Amygdala (tissue), 56 donors: ENCODE measurements at places on chromosomes 3 and 15.

- no peak for DNase-seq
These were observed 34.9 kb downstream of the TMEM45A start for GRCh38 chr3:100527347-100527735.

DNA sequence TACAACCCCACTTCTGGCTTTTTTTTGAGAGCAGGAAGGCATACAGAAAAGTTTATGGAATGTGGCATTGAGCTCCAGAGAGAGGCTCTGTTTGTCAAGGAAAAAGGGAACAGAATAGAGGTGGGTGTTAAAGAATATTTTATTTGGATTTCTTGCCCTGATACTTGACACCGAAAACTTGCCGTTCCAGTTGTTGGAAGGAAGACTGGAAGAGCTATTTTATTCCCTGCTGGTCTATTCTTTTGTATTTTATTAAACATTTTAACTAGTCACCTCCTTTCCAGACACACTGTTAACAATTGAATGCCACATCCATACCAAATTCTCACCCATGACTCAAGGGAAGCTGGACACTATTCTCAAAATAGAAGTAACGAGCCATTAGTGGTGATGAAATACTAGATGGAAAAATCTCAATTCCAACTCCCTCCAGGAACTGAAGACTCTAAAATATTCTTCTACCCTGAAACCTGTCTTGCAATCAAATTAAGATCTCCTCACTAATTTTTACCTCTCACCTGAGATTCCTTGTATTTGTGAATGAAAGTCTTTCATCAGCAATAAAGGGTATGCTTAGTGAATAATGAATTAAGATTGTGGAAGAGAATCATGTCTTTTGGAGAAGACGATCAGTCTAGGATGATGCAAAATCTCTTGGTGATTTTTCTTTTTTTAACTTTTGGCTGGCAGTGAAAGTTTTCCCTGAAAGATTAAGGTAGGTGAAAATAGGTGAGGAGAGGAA, 28.5 kb downstream of the GREM1 start:
- DNase-seq, result no peak

GRCh38 chr3:124174476-124174875, 182.6 kb upstream of the ROPN1 start:
- no peak for DNase-seq

DNA sequence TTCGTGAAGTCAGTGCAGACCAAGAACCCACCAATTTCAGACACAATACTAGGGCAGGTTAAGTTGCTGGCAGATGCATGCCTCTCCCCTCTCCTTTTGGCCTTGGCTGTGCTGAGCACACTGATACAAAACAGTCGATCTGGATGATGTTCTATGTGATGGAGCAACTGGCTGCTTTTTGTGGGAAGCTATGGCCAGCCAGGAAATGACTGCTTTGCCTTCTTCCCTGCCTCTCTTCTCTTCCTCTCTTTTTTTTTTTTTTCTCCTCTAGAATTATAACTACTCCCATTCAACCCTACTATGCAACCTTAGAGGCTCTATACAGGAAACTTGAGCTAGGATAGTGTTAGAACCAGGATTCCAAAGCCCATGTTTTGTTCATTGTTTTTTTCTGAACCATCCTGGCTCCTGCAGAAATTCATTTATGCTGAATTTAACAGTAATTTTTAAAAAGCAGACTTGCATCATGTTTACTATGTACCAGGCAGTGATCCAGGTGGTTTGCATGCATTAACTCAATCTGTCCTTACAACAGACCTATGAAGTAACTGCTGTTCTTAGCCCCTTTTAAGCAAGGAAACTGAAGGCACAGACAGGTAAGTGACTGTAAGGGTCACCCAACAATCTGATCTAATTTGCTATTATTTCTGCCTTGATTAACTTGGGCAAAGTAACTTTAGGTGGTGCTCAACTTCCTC, 62.9 kb downstream of the PLD1 start:
- DNase-seq, result no peak

DNA sequence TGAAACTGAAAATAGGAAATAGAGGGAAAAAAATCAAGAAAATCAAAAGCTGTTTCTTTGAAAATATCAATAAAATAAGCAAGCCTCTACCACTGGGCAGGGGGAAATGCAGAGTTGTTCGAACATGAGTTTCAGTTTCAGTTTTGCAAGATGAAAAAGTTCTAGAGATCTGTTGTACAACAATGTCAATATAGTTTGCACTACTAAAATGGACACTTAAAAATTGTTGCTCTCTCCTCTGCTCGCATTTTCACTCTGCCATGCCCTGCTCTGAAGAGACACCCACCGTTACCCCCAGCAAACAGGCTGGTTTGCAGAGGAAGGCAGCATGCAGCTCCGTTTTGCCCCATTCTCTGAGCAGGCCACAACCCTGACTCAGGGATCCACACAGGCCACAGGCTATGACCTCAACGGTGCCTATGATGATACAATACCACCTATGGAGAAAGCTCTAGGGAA, 64.5 kb downstream of the ZNF148 start:
- no peak for DNase-seq

- DNase-seq, result no peak
These were observed 93.9 kb upstream of the RPL32 start for GRCh38 chr3:12935023-12935860.

- DNase-seq, result no peak
These were observed 338.9 kb upstream of the TMCO5A start for GRCh38 chr15:37595426-37595970.

GRCh38 chr3:108471426-108471825, 39.0 kb downstream of the MYH15 start:
- no peak for DNase-seq

GRCh38 chr3:148971401-148972163, 19.8 kb upstream of the GYG1 start:
- DNase-seq, result no peak

GRCh38 chr3:195119461-195120266, 151.3 kb downstream of the XXYLT1 start:
- no peak for DNase-seq

DNA sequence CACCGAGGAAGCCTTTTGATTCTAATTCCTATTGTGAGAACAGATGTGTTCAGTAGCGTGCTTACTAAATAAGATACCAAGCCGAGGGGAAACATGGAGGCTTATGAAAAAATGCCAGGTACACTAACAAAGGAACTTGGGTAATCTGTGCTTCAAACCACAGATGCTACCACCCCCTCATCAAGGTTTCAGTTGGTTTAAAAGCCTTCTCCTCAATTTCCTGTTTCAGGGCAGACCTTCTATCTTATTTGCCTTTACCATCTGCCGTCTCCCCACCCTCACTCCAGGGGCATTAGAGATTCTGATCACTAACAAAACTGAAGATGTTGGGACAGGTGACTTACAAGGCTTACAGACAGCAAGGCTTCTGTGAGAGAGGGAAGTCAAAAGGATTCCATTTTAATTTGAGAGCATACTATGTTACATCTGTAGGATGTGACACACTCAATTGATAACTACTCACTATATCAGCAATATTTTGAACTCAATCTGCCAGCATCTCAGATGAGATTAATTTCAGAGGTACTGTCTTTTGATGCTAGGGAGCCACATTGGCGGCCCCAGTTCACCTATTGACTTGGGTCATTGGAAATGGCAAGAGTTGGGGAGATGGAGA, 60.6 kb upstream of the PLCL2 start:
- DNase-seq, result no peak

- no peak for DNase-seq
These were observed 107.1 kb downstream of the MECOM start for GRCh38 chr3:169556349-169556870.

DNA sequence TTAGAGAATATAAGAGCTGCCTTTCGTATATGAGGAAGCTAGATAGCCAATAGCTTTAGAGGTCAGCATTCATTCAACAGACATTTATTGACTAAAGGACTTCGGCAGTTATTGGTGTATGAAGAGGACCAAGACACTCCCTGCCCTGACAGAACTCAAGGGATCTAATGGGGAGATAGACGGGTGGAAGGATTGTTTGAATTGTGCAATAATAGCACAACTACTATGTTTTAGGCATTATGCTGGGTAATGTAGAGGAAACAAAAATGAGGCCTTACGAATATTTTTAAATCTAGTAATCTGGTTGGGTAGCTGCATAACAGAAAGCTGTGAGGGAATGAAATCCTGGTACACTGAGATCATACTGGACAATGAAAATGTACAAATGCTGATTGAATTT, 5.0 kb downstream of the LRCH3 start:
- no peak for DNase-seq
